ENCODE measurements at places on chromosomes 7 and 10.

DNA sequence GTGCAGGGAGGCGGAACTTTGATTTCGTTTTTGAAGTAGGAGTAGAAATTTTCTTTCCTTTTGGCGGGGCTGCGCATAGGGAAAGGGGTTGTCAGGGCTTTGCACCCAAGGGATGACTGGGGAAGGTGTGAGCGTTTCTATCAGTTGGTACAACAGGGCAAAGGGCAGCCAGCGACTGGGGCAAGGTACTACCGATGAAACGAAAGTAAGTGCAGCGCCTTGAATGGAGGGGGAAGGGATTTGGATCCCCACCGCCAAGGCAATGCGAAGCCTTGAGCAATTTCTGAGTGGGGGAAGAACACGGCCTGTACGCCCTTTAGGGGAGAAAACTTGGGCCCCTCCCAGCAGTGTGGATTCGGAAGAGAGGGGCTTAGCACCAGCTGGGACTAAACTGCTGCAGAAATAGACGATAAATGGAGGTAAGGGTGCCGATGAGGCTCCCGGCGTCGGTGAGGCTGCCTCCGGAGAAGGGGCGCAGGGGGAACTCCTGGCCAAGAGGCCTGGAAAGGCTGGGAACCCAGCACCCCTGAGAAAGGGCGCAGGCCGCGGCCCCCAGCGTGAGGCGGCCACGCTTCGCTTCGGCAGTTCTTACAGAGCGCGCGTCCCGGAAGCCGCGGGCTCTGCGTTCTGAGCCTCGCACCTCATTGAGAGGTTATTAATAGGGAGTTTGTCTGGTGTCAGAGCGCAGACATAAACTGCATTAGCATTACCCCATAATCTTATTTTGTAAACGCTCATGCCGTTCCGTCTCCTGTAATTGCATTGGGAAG is 10.0 kb upstream of the TLX1 start:
- DNase-seq, result no peak

DNA sequence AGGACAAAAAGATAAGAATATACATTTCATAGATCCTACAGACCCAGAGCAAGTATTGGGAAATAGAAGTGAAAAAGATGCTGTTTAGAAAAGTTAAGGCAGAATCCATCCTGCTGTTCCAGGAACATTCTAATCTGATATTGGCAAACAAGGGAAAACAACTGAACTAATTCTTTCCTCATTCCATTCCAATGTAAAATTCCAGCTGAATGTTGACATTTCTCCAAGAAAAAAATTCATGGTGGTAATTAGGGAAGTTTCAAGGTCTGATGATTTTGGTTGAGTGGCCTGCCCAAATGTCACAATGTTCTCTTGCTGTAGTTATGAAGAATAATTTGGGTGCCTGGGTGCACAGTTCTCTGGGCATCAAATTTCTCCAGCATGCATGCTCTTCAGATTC is 15.2 kb downstream of the PIP start:
- DNase-seq, result no peak

GRCh38 chr7:64838691-64839090 is 44.5 kb downstream of the ZNF138 start:
- no peak for DNase-seq

GRCh38 chr7:6546498-6547251 is 4.6 kb downstream of the GRID2IP start:
- DNase-seq, result no peak

- DNase-seq, result no peak
These were observed 27.9 kb downstream of the FGFR2 start for GRCh38 chr10:121570315-121570714.

DNA sequence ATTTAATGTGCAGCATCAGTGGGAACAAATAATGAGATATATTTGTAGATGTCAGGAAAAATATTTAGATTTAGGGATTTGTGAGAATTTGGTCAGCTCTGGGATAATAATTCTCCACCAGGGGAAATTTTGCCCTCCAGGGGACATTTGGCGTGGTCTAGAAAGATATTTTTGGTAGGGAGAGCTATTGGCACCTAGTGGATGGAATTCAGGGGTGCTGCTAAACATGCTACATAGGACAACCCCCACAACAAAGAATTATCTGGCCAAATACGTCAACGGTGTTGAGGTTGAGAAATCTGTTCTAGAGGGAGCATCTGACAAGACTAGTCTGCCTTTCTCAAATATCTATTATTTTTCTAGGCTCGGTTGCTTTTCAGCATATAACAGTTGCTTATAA is 2.1 kb downstream of the ADK start:
- DNase-seq, result peak; percentile 22

GRCh38 chr10:17064435-17064834 is 65.2 kb downstream of the CUBN start:
- DNase-seq, result no peak

DNA sequence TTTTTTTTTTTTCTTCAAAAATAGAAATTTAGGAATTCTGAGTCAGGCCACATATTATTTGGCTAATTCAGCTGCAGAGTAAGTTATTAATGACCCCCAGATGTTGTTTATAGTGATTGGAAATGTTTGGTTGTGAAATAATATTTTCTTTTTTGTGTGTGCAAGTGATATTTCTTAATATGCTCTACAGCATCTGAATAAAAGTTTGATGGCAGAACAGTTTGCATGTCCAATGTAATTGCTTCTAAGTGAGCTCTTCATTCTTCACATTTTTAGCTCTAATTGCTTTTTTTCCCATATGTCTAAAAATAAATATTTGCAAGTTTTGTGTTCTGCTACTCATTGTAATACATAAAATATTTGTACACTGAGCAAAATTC is 116.0 kb downstream of the ARID5B start:
- no peak for DNase-seq

GRCh38 chr7:48182718-48183369 is 11.6 kb downstream of the ABCA13 start:
- no peak for DNase-seq

DNA sequence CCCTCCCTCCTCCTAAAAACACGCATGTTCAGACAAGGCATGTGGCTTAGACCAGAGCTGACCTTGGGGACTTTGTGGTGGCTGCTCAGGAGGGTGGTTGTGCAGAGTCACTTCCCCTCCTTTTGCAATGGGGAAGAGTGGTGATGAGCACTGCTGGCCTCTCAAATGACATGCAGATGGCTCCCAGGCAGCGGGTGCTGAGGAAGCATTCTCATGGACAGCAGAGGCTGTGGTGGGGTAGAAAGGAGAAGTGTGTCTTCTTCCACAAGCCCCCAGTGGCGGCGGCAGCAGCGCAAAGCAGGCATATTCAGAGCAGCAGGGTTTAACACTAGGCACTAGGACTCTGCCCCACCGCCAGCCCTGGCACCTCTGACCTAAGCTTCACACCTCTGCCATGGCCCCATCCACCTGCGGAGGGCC is 105.9 kb upstream of the ANLN start:
- peak; percentile 54 for DNase-seq

DNA sequence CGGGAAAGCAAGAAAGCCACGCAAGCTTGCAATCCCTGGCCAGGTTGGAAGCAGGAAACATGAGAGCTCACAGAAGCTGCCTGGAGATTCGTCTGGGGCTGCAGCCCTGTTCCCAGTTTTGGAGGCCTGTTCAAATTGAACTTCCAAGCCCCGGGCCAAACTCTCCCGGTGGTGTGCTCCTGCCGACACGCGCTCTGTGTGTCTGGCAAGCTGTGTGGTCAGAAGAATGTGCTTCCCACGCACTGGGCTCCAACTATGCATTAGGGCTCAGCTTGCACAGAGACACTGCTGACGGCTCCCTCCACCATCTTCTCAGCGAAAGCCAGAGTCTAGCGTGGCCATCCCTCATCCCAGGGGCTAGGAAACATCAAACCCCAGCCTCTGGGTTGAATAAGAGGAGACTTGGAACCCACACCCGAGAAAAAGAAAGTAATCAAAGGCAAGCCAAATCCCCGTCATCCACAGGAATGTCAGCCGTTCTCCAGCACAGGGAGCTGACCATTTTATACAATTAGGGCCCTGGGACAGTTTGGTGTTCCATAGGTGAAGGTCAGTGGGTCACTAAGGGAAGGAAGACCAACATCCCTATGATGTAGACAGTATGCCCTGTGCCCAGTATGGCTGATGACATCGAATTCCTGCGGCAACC is 107.2 kb downstream of the FGFR2 start:
- peak; percentile 11 for DNase-seq

GRCh38 chr7:11153694-11154093 is 180.0 kb downstream of the PHF14 start:
- DNase-seq, result no peak

DNA sequence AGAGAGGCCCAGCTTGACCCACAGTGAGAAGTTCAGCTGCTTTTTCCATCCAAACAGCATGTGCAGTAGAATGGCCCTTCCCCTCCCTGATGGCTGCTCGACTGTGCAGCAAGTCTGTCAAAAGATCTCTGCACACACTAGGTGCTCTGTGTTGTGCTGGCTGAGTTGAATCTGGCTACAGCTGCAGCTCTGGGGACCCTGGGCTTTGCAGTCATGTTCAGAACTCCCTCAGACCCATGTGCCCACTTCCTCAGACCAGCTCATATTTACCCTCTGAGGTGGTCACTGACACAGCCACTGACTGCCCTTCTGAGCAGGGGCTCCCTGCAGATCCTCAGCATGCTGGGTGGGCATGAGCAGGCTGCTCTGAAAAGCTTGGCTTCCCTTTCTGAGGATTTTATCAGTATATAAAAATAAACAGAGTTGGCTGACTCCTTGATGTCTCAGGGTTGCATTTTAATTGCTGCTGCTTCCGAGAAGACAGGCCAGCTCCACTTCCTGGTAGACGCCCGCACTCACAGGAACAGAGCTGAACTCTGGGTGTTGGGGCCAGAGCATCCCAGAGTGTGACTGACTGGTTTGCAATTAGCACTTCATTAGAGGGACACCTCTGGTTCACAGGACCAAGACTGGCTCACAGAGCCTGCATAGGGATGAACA is 507.9 kb downstream of the RPS24 start:
- DNase-seq, result peak; percentile 32

GRCh38 chr7:6590645-6591110 is 857 bp downstream of the INTS15 start:
- DNase-seq, result no peak

DNA sequence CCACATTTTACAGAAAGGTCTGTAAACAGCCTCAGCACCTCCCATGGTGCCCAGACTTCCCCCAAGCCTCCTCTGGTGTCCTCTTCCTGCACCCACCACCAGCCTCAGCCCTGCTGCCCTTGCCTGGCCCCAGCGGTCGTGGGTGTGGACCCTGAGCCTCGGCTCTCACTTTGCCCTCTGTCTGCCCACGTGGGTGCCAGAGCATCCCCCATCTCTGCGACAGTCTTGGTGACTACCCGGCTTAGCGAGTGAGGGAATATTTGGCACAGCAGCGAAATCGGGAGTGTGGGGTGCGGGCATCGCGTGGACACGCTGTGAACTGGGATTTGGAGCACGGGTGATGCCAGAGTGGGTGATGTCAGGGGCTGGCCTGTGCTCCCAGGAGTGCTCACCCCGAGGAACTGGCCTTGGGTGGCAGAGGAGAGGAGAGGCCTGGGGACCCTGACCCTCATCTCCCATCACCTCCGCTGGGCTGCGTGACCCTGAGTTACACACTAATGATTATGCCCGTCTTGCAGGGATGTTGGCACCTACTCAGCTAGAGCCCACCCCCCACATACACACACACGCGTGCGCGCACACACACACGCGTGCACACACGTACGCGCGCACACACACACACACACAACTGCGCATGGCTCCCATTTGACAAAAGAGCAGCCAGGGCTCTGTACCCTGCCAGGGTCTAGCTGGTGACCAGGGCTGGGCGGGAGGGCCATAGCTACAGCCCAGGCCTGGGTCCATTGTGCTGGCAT is 8.7 kb downstream of the ELFN1 start:
- DNase-seq, result no peak

DNA sequence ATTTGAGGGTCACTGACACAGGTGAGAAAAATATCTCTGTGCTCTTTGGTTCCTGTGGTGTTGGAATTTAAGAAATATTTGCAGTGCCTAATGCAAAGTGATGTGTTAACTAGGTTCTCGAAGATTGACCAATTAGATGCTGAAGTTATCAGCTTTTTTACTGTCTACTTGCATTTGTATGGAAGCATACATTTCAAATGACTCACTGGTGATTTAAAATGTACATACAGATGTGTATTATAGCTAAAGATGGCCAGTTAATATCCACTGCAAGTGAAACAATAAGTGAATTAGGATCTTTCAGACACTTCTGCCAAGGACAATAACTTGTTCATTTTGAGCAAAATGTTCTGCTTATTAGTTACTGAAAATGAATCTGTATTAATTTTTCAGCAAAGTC is 205.0 kb downstream of the FANK1 start:
- no peak for DNase-seq

DNA sequence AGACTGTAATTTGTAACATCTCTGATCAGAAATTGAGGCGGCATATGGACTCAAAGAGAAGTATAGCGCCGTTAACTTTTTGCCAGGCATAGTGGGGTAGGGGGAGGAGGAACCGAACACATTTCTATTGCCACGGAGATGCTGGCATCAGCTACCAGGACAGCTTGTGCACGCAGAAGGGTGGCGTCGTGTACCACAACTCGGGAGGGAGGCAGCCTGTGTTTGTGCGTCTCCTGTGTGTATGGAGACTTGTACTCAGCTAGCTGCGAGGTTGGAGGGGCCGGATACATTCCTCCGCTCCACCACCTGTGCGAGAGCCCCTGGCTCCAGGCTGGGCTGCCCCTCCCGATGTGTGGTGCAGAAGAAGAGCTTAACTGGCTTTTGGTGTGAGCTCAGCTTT is 634.8 kb downstream of the TYW1 start:
- no peak for DNase-seq

- DNase-seq, result no peak
These were observed 110.3 kb upstream of the ANLN start for GRCh38 chr7:36279200-36279925.

DNA sequence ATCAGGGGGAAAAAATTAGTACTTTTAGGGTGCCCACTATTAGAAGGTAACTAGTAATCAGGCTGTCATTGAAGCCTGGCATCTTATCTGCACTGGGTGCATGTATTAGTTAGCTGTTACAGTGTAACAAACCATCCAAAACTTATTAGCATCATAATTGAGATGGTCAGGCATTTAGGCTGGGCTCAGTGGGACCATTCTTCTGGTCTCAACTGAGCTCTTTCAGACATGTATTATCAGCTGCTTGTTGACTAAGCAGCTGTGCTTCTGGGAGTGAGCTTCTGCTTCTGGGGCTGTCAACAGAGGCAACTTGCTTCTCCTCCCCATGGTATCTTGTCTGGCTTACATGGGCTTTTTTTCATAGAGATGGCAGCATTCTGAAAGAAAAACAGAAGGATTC is 154.0 kb upstream of the ZNF92 start:
- DNase-seq, result no peak

DNA sequence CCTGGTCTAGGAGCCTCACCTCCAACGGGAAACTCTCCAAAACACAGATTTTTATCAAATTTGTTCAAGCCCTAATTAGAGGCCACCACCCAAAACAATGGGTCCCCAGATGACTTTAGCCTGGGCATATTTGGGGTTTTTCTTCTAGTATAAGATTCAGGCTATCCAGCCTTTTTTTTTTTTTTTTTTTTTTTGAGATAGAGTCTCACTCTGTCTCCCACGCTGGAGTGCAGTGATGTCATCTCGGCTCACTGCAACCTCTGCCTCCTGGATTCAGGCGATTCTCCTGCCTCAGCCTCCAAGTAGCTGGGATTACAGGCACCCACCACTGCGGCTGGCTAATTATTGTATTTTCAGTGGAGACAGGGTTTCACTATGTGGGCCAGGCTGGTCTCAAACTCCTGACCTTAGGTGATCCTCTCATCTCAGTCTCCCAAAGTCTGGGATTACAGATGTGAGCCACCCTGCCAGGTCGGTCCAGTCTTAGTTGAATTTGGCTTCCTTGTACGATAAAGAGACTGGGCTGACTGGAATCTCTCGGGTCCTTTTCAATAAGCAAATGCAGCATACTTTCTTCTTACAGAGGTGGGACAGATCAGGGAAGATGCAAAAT is 91.4 kb upstream of the KLF6 start:
- DNase-seq, result no peak
